Activated naive CD4-positive, alpha-beta T cell treated with anti-CD3 and anti-CD28 coated beads for 36 hours (primary cell): ENCODE measurements at places on chromosomes 16 and 17.
A peak's percentile ranks its signal among the peaks of the same experiment; 100 is the strongest.

DNA sequence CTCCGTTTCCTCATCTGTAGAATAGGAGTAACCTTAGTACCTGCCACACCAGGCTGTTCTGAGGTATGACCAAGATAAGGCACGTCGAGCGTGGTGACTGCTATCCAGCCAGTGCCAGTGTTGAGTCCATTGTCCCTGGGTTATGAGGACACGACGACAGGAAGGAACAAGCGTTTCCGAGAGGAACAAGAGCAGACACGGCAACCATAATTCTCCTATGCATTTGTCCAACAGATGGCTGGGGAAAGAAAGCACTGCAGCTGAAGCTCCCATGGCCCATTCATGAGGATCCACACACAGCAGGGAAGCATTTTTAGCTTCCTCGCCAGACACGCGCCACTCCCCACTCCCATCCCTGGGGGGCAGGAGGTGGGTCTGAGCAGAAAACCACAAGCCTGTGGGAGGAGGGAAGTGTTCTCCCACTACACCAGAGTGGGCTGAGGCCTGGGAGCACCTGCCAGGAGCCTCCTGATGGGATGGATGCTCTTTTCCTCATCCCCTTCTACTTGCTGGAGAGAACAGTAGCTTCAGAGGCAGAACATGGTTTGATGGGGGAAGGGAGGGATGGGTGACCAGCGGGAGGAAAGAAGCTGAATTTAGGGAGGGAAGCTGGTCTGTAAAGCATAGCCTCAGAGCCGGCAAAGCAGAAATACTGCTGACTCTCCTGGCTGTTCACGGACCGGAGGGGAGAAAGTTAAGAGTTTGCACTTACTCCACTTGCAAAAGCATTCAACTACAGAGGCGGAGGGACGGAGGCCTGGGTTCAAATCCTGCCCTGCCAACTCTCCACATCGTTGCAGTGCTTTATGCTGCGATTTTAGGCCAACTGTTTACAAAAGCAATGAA lies 2.7 kb downstream of the COTL1 start:
- DNase-seq = no peak

GRCh38 chr17:39946551-39947330 lies 16.1 kb upstream of the GSDMA start:
- no peak for DNase-seq

- DNase-seq = no peak
Measured at GRCh38 chr17:34711646-34712045, 132.3 kb downstream of the TMEM132E start.

GRCh38 chr17:38508954-38509771 lies 80.9 kb downstream of the ARHGAP23 start:
- DNase-seq = peak; percentile 87

GRCh38 chr17:1390432-1391367 lies 9.3 kb downstream of the YWHAE start:
- no peak for DNase-seq

DNA sequence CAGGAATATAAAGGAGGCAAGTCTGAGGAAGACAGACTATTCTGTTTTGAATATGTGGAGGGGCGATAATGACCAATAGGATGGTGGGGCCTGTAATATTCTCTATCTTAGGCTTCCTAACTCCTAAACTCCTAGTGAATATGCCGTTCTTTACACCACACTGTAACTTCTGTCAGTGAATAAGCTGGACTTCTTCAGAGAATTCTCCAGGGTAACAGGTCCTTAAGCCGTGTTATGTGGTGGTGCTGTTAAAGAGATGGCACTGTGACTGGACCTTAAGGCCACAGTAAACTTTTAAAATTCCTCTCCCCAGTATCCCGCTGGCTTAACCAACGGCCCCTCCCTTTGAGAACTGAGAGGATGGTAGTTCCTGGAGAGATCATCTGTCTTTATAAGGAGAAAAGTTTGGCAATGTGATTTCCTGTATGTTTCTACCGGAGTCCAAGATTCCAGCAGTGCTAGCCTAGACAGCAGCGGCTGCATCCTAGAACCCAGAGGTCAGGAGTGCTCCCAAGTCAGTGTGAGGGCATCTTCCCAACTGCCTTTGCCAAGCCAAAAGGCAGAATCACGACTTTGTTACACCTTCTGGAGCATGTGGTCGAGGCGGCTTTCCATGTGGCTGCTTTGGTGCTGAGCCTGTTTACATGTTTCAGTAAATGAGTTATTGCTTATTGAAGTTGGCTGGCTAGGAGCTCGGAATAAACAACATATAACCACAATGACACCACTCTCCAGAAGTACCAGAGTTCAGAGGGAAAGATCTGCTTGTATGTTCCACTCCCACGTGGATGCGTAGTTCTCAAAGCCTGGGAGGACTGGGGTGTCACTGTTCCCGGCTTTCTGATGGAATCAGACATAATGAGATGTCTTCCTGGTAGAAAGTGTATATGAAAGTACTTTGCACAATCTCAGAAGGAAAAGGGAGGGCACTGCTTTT lies 41.0 kb downstream of the TUBD1 start:
- DNase-seq = no peak

- DNase-seq = peak; percentile 76
Measured at GRCh38 chr16:89860747-89861304, 12.6 kb upstream of the TCF25 start.

DNA sequence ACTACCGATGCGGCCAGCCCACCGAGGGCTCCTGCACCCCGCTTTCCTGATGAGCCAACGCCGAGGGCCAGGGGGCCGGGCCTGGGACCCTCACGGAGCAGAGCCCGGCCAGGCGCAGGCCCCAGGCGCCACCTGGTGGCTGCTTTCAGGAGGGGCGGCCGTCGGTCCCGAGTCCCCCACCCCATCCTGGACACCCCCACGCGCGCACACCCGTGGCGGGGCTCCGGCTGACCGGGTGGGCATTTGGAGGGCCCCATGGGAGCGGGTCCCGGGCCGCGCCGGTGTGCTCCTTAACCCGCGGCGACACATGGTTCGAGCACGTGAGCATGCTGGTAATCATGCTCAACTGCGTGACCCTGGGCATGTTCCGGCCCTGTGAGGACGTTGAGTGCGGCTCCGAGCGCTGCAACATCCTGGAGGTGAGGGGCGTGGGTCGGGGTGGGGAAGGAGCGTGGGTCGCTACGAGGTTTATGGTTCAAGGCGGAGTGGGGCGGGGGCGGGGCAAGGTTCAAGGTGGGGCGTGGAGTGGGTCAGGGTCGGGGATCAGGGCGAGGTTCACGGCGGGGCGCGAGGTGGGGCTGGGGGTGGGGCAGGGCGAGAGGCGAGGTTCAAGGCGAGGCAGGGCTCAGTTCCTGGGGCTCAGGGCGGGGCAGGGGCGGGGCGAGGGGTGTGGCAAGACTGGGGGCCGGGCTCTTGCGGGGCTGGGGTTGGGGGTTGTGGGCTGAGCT lies 30.2 kb downstream of the TPSG1 start:
- DNase-seq = peak; percentile 15

- DNase-seq = no peak
Measured at GRCh38 chr16:46757339-46758050, 9.4 kb upstream of the MYLK3 start.

GRCh38 chr17:372157-373152 lies 19.8 kb upstream of the RPH3AL start:
- no peak for DNase-seq

GRCh38 chr17:1638171-1638590 lies 7.4 kb downstream of the SCARF1 start:
- DNase-seq = no peak

DNA sequence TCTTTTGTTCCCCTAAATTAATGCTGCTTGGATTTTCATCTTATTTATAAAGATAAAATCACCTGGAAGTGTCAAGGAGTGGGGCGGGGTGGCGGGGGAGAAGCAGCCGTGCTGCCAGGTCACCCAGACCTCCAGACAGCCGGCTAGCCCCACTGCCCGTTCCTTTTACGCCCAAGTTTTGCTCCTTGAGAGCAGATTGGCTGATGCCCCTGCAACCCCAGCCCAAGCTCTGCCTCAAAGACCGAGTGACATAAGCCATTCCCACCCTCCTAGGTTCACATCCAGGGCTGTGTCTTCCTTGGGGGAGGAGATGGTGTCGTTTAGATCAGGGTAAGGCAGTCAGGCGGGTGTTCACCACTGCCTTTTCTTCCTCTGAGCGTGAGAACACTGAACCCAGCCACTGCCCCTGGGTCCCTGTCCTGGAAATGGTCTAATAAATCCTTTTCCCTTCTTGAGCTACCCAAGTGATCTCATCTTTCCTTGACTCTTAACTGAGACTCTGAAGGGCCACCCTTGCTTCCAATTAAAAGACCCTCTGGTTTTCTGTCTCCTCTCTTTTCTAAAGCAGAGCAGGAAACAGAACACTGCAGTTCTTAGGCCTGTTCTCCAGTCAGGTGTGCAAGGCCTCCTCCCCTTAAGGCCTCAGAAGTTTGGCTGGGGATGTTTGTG lies 5.7 kb downstream of the PDF start:
- DNase-seq = no peak

DNA sequence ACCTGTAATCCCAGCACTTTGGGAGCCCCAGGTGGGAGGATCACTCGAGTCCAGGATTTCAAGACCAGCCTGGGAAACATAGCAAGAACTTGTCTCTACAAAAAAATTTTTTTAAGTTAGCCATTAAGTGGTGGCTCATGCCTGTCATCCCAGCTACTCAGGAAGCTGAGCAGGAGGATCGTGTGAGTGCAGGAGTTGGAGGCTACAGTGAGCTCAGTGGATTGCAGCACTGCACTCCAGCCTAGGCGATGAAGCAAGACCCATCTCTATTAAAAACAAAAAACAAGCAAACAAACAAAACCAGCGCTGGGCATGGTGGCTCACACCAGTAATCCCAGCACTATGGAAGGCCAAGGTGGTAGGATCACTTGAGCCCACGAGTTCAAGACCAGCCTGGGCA lies 38.0 kb downstream of the HEATR3 start:
- DNase-seq = no peak

GRCh38 chr17:60188759-60189158 lies 39.0 kb downstream of the CA4 start:
- DNase-seq = no peak

DNA sequence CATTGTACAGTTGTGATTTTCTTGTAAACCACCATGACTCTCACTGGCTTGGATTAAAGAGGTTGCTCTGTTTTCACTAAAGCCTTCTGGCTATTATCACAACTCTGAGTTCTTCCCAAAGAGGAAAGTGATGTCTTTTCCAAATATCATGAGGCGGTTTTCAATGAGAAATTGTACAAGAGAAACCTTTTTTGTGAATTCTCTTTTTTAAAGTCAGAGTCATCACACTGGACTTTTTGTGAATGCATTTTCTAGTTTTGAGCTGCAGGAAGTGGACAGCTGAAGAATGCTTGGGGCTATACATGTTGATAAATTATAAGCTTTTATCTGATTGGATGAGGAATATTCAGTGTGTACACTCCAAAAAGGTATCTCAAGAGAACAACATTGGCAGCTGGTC lies 100.2 kb downstream of the PHKB start:
- DNase-seq = no peak

DNA sequence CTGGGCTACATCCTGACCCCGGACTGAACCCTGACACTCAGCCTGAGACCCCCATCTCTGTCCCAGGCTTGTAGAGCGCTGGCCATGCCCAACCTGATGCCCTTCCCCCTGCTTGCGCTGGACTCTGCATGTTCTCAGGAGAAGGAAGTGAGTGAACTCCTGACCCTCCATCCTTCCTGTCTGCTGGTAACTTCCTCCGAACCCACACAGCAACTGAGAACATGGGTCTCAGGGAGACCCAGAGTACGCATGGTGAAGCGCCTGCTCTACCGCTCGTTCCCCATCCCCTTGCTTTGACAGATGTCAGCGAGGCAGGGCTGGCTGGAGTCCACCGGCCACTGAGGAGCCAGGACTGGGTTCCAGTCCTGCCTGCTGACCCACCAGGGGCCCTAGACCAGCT lies 6.1 kb downstream of the CAMKK1 start:
- peak; percentile 17 for DNase-seq

DNA sequence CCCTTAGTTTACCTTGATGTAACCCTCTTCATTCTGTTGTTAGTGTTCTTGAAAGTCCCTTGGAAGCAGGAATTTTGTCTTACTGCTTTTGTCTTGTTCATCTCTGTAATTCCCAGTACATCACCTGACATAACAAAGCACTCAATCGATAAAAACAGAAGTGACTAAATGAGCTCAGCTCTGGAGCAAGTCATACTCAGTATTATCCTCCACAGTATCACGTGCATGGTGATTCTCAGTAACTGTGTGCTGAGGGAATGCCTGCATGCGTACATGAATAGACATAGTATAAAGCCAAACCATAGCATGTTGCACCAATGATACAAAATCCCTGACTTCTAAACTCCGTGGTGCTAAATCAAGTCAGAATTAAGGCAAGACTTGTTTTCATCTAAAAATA lies 7.2 kb downstream of the KRT38 start:
- no peak for DNase-seq

GRCh38 chr17:45230787-45231480 lies 9.2 kb downstream of the FMNL1 start:
- DNase-seq = no peak
